ENCODE measurements at places on chromosomes 11 and 22.

- DNase-seq = no peak
Observed at GRCh38 chr11:829176-829846, 1.6 kb downstream of the CRACR2B start.

DNA sequence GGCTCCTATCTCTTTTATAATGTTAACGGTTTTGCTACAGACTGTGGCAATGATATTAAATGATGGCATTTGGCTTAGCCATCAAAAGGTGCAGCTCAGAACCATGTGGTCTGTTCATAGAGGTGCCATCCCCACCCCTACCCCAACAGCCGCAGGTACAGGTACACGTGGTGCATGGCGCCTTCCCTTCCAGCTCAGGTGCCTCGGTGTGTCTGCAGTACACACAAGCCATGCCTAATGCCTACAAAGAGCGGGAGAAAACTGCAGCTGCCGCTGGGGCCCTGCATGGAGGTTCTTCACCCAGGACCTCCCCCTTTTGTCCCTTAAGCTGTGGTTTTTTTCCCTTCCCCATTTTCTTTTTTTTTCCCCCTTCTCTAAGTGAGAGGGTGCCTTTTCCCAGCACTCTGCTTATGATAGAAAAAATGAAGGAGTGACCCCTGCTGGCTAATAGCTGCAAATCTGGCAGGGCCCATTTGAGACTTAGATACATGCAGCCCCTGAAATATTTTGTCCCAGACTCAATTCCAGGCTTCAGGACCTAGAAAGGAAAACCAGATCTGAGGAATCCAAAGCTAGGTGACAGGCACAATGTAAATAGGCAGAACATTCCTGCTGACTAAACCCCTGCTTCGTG is 6.5 kb downstream of the OR52M1 start:
- DNase-seq = no peak

GRCh38 chr22:28204382-28204781 is 285.3 kb upstream of the PITPNB start:
- DNase-seq = no peak

- DNase-seq = no peak
Observed at GRCh38 chr11:12079726-12080556, 30.4 kb upstream of the MICAL2 start.

DNA sequence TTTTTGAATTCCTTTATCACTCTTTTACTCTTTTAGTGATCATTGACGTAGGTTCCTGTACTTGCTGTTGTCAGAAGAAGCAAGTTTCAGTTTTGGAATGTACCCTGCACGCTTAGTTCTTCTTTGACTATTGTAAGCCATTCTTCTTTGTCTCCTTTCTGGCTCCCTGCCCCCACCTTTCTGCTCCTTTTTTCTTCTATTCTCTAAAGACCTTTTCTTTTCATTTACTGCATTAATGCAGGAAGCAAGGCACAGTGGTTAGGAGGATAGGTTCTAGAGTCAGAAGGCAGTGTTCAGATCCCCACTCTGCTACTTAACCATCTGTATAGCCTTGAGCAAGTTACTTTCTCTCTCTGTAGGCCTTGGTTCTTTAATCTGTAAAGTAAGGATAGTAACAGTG is 33.7 kb upstream of the RAG2 start:
- no peak for DNase-seq

GRCh38 chr11:68844376-68844775 is 2.7 kb upstream of the CPT1A start:
- no peak for DNase-seq

DNA sequence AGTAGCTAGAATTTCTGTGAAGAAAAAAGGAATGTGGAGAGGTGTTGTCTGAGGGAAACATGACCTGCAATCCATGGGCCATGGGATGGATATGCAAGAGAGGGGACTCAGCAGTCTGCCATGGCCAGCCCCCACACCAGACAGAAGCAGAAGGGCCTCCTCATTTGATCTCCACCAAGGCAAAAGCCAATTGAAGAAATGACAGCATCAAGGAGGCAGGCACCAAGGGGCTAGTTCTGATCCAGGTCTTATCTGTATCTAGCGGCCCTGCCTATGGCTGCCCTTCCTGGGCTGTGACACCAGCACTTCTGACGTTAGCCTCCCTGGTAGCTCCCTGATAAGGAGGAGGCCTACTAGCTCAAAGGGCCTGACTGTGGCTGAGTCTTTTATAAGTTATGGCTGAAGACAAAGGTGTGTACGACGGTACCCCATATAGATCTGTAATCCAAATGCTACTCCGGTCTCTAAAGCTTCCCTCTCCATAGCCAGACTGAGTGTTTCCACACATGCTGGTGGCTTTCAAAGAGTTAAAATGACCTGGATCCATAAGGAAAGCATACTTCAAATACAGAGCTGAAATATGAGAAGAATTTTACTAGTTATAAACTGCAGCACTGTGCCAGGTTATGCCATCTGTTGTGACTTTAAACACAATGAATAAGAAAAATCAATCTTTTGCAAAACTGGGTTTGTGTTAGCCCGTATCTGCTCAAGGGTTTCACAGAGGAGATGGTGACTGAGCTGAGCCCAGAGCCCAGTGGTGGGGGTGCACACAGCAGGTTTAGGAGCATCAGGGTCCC is 34.4 kb downstream of the HIRA start:
- no peak for DNase-seq

DNA sequence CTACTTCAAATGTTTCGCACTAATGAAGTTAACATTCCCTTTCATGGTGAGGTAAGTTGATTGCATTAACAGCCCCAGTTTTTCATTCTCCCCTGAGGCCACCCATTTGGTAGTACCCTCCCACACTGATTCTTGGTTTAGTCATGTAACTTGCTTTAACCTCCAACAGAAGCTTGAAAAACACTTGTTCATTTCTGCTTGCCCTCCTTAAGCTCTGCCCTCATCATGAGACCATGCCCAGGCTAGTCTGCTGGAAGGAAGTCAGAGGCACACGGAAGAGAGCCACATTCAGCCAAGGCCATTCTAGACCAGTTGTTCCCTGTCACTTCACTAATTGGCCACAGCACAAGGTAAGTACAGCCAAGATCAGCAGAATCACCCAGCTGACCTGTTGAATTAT is 50.7 kb upstream of the CD44 start:
- DNase-seq = no peak

- no peak for DNase-seq
Observed at GRCh38 chr11:72668629-72669347, 5.4 kb downstream of the PDE2A start.

GRCh38 chr11:32118025-32118974 is 27.4 kb downstream of the RCN1 start:
- no peak for DNase-seq

DNA sequence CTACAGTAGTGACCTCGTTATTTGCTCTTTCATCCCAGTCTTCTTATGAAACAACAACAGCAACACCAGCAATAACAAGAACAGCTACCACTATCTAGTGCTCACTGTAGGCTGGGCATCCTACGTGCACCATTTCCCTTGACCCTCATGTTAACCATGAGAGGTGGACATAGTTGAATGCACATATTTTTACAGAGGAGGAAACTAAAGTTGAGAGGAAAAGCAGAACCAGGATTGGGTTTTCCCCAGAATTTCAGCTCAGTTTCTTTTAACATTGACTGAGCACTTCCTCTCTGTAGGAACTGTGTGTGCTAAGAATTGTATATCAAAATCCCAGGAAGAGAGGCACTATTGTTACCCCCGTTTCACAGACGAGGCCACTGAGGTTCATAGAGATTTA is 39.4 kb upstream of the TSPAN18 start:
- DNase-seq = no peak

All from activated CD8-positive, alpha-beta memory T cell treated with anti-CD3 and anti-CD28 coated beads for 48 hours (primary cell).